D721Med (cell line): ENCODE measurements at places on chromosomes 4 and X.

DNA sequence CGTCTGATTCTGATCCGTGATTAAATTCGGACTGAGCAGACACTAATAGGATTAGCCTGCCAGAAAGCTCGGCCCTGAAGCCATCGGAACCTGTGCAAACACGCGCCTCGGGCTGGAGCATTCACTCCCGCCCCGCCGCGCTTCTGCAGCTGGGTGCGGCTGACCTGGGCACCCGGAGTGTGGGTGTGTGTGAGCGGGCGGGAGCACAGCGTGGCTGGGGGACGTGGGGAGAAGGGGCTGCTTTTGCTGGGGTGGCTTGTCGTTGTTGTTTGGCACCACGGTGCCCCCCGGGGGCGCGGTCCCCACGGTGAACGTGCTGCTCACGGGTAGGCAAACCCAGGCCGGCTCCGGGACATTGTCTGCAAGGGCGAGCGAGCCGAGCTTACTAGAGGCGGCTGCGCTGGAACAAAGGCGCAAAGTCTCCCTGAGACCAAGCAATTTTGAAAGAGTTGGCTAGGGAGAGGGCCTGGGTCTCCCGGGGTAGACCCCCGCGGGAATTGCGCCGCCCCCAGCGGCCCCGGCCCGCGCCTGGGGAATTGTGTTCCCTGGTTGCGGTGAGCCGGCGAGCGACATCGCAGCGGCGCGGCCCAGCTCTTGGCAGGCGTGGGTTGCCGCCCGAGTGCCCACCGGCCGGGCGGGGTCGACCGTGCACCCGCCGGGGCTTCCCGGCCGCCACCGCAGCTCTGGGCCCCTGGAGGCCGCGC is 1.4 kb downstream of the MAMLD1 start:
- DNase-seq = no peak

DNA sequence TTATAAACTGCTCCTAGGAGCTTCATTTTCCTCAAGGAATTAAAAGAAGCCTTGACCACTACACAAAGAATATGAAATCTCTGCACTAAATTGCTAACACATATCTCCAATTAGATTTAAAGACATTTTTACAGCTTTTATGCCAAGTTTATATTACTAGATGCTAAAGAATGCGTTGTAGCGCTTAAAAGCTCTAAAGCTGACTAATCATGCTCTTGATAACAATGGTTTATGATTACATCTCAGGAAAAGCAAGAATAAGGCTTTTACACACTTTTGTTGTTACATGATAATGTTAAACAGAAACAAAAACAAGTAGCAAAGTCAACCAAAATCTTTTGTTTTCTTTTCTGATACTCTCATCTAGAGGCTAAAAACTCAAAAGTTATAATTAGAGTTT is 44.7 kb downstream of the SLC10A7 start:
- no peak for DNase-seq

- no peak for DNase-seq
Measured at GRCh38 chrX:48827654-48827968, 1.3 kb downstream of the ERAS start.

- DNase-seq = no peak
Measured at GRCh38 chrX:50073601-50074000, 127.2 kb downstream of the AKAP4 start.

DNA sequence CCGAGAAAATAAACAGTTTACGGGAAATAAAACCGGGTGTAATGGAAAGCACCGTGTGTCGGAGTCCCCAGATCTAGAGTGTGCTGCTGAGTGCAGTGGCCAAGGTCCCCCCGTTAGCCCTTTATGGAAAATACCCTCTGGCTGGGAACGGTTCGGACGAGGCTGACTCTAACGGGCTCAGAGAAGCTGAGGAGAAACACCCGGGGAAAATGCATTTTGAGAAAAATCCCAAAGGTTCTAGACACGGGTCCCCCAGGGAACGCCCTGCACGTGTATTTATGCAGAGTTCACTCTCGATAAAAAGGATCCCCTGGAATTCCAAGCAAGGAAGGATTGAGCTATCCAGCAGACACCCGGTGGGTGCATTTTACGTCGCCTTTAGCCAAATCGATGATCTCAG is 177.2 kb downstream of the CRLF2 start:
- no peak for DNase-seq

DNA sequence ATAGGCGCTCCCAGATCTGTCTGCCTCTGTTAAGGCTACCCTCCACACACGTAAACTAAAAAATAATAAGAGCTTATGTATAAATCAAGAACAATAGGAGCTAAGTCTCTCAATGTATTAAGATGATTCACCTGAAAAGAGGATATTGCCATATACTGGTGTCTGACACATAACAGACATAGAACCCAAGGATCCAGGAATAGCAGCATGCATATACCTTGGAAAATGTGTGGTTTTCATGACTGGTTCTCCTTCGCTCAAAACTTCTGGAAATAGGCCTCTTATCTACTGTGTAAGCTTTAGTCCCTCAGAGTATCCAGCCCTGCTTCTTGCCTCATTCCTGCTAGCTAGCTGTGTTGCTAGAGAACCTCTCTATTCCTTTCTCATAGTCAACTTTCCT is 203.7 kb upstream of the SLITRK2 start:
- DNase-seq = no peak

GRCh38 chr4:66062921-66063320 is 392.6 kb upstream of the EPHA5 start:
- no peak for DNase-seq

DNA sequence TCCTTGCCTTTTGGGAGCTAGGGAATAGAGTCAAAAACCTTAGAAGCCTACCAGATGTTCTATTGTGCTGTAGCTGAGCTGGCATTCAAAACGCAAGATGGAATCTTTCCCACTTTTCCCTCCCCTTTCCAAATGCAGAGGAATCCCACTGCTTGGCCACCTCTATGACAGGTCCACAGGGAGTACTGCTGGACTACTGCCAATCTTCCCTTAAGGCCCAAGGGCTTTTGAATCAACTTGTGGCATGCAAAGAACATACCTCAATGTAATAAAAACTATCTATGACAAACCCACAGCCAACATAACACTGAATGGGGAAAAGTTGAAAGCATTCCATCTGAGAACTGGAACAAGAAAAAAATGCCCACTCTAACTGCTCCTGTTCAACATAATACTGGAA is 139.2 kb upstream of the AGTR2 start:
- no peak for DNase-seq

DNA sequence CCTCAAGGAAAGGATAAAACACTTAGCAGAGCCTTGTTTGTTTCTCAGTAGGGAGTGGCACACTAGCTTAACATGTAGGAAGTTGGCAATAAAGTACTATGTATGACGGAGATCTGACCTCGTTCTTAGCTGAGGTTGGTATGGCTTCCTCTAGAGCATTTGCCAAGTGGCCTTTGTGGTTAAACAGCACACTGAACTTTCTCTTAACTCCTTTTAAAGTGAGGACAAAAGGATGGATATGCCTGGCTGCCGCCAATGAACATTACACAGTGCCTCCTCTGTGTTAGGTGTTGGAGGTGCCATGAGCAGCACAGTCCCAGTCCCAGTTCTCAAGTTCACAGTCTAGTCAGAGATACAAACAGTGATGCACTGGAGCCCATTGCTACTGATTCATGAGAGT is 54.4 kb downstream of the VGLL1 start:
- DNase-seq = no peak

DNA sequence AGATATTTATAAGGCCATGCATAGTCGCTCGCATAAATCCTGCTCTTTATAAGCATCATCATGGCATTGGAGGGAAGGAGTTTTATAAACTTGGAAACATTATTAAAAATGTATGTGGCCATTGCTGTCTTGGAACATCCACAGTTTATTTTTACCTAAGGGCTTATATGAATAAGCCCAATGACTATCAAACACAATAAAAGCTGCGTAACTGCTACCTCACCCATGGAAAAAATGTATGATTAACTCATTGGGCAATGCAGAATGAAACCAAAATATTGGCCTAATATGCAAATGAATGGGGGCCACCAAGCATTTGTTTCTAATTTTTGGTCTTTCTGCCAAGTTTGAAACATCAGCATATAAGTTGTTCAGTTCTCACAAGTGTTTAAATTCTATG is 19.1 kb downstream of the GEMIN8 start:
- DNase-seq = no peak

GRCh38 chr4:184417802-184418511 is 56.4 kb downstream of the IRF2 start:
- no peak for DNase-seq

GRCh38 chrX:112670977-112671376 is 8.8 kb downstream of the LHFPL1 start:
- DNase-seq = no peak

DNA sequence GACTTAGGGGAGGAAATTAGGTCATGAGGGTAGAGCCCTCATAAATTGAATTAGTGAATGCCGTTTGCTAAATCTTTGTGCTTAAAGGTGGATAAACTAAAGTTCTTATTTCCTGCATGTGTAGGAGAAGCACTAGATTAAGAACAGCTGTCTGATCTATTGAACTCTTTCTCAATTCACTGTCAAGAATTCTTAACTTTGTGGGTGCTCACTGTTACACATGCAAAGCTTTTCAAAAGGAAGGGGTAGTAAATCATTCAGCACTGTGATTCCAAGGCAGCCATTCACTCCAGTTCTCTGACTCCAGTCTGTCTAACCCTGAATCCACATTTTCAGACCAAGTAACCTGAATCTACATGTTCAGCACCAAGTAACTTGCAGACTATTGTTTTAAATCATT is 1520.1 kb downstream of the PCDH18 start:
- DNase-seq = no peak

DNA sequence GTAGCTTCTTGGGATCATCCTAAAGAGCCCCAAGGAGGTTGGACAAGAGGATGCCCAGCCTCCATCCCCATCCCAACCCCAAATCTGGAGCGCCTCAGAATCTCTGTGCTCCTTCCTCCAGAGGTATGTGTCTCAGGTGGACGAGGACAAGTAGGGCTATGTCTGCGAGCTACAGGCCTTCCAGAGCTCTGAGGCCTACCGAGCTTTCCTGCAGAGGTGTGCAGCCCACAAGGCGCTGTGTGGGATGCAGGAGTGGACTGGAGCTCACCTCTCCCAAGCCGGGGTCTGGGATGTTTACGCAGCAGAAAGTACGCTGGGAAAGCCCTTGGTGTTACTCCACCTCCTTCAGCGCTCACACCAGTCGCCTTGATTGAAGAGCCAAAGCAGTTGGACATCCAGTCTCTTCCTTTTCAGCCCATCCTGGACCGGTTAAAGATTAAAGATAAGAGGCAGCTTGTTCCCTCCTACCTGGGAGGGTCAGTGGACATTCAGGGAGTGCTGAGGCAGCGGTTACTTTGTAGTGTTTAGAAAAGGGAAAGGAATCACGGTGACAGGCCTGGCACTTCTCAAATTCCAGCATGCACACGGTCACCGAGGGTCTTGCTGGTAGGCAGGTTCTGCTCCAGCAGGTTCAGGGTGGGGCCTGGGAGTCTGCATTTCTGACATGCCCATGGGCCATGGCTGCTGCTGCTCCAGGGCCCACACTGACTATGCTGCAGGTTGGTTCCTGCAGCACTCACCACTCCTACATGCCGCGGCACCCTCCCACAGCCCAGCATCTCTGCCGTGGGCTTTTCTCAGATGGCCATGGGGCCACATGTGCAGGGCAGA is 29.5 kb upstream of the JAKMIP1 start:
- DNase-seq = no peak

DNA sequence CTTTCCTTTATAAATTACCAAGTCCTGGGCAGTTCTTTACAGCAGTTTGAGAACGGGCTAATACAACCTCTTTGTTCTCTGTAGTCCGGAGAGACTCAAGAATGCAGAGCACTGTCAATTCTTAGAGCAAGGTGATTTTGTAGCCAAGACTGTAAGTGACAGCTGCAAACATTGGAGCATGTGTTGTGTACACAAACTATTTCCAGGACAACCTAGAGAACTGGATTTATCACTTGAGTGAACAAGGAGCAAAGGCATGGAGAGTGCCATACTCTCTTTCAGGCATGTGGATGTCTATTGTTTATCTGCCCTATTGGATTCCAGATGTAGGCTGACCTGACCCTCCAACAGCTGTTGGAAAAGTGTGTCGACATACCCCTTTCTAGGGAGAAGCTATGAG is 153.9 kb downstream of the SPANXN3 start:
- DNase-seq = no peak

GRCh38 chr4:31089815-31090214 is 369.6 kb downstream of the PCDH7 start:
- no peak for DNase-seq

DNA sequence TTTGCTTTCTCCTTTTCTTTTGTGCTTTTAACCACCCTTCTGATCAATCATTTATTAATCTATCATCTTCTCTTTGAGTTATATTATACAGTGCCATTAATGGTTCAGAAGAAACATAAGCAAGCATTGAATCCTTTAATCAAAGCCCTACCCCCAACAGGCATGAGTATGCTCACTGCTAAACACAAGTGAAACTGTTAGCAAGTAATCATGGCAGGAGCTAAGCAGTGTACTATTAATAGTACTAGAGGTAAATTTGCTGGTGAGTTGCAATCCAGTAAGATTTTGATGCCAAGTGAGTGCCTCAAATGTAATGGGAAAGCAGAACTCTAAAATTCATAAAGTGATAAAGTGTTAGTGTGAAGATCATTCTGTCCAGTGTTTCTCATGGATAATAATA is 57.2 kb downstream of the FNIP2 start:
- no peak for DNase-seq

DNA sequence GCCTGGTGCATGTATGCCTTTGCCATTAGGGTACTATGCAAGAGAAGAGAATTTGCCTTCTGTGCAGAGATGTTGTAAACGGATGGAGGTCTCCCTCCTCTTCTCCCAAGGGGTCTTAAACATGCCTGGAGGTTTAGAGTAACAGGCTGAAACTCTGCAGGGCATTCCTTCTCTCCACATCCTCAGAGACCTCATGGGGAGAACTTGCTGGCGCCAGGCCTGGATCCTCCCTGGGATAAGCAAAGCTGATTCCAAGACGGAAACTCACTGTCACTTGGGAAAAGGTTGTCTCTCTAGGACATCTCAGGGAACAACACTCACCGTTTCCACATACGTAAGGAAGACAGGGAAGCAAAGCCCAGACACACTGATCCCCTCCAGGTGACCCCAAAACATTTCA is 76.9 kb upstream of the GPM6B start:
- DNase-seq = no peak

GRCh38 chr4:27008679-27009078 is 148.0 kb downstream of the STIM2 start:
- no peak for DNase-seq

- no peak for DNase-seq
Measured at GRCh38 chr4:99868126-99868596, 26.1 kb downstream of the LAMTOR3 start.

DNA sequence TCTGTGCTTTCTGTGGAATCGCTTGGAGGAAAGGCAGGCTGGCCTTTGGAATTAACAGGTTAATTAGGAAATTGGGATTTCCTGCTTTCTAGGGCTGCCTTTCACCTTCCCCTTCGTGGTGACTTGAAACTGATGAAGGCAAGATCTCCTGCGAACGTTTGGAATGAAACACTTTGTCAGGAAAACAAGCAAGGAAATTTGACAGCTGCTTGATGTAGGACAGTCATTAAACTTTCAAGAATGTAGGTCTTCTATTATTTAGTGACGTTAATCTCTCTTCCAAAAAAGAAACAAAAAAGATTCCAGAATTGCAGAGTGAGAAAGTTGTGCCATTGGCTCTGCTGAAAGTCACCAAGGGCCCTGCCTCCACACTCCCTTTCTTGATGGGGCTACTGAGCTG is 155.7 kb upstream of the SCML1 start:
- DNase-seq = no peak

- DNase-seq = no peak
Measured at GRCh38 chr4:151678048-151678872, 82.5 kb downstream of the GATB start.
